NCI-H1092 (cell line): ENCODE measurements at places on chromosomes 13 and 19.

- DNase-seq: no peak
Measured at GRCh38 chr13:99955107-99955746, 16.3 kb downstream of the ZIC5 start.

DNA sequence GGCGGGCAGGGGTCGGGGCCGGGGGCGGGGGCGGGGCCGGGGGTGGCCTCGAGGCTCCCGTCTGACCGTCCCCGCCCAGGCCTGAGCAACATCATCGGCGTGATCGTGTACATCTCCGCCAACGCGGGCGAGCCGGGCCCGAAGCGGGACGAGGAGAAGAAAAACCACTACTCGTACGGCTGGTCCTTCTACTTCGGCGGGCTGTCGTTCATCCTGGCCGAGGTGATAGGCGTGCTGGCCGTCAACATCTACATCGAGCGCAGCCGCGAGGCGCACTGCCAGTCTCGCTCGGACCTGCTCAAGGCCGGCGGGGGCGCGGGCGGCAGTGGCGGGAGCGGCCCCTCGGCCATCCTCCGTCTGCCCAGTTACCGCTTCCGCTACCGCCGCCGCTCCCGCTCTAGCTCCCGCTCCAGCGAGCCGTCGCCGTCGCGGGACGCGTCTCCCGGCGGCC is 9.4 kb upstream of the CACNG6 start:
- no peak for DNase-seq

DNA sequence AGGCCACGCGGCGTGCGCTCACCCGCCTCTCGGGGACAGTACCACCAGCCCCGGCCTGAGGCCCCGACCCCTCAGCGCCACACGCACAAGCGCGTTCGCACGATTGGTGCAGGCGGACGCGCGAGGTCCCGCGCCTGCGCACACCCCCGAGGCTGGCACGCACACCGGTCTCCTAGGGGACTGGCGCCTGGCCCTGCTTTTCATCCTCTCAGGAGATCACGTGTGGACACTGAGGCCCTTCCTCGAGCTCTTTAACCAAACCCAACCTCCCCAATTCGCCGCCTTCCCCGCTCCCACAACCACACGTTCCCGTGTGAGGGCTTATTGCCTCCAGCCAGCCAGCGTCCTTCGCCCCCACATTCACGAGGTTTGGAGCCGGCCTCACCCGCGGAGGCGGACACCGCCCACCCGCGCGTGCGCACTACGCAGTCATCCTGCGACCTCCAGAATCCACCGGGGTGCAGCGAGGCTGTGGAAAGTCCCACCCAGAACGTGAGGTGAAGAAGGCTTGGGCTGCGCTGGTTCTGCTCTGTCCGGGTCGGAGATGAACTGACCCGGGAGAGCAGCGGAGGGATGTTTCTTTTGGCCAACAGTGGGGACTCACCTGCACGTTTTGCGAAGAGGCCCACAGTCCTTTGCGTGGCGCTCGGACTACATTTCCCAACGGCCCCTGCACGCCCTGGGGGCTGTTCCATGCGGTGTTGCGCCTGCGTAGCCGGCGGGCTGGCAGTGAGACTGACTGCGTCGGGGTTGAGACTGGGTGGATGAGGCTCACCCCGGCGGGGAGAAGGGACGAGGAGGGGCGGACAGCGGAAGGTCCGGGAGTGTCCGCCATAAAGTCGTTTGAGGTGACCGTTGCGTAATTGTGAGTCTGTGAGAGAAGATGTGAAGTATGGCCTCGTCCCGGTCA is 539 bp upstream of the ZNF667 start:
- DNase-seq: peak; percentile 79

GRCh38 chr13:30477346-30478195 is 11.8 kb upstream of the HMGB1 start:
- DNase-seq: no peak

DNA sequence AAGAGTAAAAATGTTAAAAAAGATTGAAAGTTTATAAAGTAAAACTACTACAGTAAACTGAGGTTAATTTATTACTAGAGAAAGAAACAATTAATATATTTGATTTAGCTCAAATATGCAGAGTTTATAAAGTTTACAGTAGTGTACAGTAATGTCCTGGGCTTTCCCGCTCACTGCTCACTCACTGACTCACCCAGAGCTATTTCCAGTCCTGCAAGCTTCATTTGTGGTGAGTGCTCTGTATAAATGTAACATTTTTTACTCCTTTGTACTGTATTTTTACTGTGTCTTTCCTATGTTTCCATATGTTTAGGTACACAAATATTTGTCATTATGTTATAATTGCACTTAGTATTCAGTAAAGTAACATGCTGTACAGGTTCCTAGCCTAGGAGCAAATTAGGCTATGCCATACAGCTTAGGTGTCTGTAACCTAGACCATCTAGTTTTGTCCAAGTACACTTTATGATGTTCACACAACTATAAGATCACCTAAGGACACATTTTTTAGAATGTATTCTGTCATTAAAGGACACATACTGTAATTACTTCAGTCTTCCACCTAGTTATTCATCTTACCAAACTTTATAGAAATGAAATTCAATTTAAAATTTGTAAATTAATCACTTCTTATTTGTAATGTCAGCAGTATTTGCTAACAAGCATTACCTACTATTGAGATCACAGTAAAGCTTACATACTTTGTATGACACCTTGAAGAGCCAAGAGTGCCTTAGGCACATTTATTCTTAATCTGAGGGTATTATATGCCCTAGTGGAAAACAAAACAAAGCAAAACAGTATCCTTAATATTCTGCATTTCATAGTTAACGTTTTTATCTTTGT is 683.4 kb downstream of the PCDH9 start:
- DNase-seq: no peak

- no peak for DNase-seq
Measured at GRCh38 chr19:53981376-53981951, 10.0 kb upstream of the CACNG6 start.

DNA sequence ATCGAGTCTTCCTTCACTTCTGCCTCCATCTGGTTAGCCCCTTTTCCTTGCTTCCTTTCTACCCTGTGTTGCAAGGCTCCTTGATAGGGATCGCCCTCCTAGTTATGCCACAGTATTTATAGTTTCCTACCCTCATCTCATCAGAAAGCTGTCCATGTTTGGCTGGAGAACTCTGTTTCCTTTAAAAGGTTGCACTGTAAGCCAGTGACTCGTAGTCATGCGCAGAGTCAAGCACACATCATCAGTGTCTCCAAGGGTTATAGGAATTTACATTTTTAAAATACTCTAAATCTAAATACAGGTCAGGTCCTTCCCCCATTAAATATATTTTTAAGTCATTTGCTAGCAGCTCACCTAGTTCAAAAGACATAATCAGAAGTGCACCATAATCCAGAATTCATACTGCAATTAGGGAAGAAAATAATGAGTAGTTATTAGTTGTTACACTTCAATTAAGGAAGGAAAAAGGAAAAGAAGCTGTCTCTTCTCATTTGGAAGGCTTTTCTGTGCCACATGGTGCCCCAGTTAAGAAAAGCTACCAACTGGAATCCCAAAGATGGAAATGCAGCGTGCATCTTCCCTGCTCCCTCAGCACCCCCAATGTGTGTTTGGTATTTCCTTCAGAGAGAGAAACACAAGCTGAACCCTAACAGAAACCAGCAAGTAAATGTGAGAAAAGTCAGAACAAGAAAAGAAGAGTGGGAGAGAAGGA is 81.0 kb downstream of the GPR12 start:
- DNase-seq: no peak

GRCh38 chr19:10227026-10227971 is 3.8 kb downstream of the S1PR2 start:
- no peak for DNase-seq

- DNase-seq: no peak
Measured at GRCh38 chr13:75620020-75620419, 16.1 kb upstream of the LMO7 start.

- no peak for DNase-seq
Measured at GRCh38 chr13:23996456-23996855, 99.2 kb upstream of the C1QTNF9B start.

- no peak for DNase-seq
Measured at GRCh38 chr19:49542446-49542845, 14.6 kb downstream of the RCN3 start.

DNA sequence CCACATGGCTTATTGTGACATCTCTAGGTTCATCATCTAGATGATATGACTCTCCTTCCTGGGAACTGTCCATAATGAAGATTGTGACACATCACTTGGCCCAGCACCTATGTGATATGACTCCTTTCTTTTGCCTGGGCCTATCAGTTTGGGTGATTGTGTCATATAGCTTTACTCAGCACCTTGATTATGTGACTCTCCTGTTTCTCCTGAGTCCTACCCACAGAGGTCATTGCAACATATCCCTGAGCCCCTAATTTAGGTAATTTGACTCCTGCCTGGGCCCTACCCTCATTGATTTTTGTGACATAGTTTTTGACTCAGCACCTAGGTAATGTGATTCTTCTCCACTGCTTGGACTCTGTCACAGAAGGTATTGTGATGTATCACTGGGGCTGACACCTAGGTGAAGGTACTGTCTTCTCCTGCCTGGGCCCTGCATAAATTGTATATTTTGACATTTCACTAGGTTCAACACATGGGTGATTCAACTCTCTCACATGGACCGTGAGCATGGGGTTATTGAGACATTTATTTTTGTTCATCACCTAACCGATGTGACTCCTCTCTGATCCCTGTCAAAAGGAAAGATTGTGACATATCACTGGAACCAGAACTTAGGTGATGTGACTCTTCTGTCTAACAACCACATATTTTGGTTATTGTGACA is 26.2 kb upstream of the ZNF254 start:
- no peak for DNase-seq

DNA sequence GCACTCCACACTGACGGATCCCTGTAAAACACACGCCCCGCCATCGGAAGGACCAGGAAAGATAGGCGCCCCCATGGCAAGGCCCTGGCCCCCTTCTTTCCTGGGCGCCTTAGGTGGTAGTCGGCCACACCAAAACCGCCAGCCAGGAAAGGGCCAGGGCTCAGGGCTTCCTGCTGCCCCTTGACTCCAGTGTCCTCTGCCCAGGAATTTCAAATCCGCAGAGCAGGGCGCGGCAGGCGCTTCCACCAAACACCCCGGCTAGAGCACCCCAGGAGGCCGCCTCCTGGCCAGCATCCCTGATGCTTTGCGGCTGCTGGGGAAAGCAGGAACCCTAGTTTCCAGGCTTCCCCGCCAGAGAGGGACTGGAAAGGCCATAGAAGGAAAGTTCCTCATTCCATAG is 57.5 kb downstream of the ZNF726 start:
- DNase-seq: no peak

- no peak for DNase-seq
Measured at GRCh38 chr13:33953781-33954180, 135.8 kb downstream of the RFC3 start.

GRCh38 chr19:49791776-49792445 is 21.2 kb downstream of the FUZ start:
- DNase-seq: no peak

GRCh38 chr13:111515307-111515617 is 194.8 kb downstream of the TEX29 start:
- DNase-seq: no peak

GRCh38 chr19:7924241-7924640 is 1.7 kb downstream of the CTXN1 start:
- no peak for DNase-seq

DNA sequence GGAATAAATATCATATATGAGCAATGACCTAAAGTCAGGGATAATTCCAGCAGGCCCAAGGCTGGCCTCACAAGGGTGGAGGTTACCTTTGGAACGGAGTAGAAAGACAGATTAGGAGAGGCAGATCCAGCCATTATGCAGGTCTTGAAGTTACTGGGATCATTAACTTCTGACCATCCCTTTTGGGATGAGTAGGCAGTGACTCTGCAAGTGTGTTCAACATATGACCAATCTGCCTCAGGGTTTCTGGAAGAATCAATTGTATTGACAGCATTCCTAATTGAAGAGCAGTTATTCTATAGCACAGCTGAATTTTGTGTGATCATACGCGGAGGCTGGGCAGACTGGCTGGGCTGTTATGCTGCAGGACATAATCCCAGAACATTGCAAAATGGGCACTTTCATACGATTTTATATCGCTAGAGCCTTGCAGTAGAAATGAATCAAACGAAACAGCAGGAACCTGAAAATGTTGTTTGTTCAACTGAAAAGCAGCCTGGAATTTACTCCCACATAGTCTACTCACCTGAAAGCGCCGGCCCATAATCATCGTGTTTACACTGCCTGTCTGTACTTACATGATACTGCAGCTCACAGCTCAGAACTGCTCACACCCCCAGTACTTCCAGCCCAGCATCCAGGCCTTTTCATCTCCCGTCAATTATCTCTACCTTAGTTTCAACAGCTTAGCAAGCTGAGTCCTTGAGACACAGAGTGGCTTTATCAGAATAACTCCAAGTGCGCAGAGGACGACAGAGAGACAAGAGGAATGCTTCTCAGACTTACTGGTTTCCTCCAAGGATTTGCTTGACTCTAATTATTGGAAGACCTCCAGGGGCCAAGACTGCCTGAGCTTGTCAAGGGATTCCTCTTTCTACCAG is 556.1 kb downstream of the EFNB2 start:
- DNase-seq: no peak

DNA sequence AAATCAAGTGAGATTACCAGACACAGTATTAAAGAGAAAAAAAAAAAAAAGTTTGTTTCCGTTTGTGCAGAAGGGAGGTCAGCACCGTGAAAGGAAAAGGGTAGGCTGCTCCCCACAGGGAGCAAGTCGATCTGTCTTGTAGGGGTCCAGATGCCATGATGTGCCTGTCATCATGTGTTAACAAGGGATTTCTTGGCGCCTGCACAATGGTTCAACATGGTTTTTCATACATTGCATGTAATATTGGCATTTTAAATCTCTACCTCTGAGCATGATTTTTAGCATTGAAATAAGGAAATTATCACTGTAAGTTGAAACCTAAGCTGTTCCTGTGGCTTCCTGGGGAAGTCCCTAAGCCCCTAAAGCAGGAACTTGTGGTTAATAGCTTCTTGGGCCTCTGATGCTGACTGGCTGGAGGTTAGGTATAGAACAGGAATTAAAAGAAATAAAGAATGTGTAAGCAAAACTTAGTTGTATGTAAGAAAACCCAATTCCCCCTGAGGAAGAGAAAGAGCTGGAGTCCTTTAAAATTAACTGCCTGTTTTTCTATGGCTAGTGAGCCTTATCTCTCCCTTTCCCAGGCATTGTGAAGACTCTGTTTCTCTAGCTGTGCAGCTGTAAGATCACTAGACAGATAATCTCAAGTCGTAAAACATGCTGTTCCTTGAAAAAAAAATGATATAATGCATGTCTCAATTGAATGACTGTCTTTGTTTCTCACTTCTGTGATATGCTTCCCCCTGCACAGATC is 7.4 kb upstream of the FCGBP start:
- DNase-seq: no peak

- DNase-seq: no peak
Measured at GRCh38 chr13:110221406-110222117, 85.4 kb downstream of the COL4A1 start.

GRCh38 chr19:52034051-52034728 is 6.0 kb upstream of the ZNF614 start:
- DNase-seq: no peak
